ENCODE measurements at places on chromosomes 12 and 14.

DNA sequence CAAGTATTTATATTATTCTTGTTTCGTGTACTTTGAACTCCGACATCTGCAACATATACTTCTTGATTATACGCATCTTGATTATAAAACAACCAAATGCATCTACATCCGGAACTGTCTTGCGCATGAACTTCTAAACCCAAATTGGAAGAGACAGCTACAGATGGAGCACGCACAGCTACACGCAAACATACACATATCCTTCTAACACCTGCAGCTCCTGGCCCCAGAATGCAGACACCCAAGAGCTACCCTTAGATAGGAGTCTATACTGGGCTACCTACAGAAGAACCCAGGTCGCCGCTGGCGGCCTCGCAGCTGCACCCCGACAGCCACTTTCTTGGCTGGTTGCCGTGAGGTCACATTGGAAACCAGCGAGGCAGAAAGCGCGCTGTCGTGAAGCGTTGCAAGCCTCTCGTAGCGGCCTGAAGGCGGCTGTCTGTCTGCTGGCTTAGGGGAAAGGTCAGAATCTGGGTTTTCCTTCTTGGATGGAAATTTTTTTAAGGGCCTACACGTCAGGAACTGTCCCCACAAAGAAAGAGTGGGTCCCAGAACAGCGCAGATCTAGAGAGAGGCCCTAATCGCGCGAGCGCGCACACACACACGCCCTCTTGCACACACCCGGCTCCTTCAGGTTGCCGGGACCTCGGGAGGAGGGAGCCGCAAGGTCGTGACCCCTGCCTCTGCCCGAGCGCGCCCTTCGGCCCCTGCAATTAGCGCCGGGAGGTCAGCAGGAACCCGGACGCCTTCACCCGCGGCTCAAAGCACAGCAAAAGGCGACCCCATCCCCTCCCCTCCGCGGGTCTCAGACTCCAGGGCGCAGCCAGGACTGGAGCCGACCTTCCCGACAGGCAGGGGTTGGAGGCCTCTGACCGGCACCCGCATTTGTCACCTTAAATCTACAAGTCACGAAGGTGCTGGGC, 17.0 kb downstream of the TBX3 start:
- DNase-seq: no peak

DNA sequence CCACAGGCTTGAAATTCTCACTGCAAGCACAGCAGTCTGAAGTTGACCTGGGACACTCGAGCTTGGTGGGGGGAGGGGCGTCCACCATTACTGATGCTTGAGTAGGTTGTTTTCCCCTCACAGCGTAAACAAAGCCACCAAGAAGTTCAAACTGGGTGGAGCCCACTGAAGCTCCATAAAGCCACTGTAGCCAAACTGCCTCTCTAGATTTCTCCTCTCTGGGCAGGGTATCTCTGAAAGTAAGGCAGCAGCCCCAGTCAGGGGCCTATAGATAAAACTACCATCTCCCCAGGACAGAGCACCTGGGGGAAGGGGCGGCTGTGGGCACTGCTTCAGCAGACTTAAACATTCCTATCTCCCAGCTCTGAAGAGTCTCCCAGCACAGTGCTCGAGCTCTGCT, 31.7 kb upstream of the ST8SIA1 start:
- no peak for DNase-seq

DNA sequence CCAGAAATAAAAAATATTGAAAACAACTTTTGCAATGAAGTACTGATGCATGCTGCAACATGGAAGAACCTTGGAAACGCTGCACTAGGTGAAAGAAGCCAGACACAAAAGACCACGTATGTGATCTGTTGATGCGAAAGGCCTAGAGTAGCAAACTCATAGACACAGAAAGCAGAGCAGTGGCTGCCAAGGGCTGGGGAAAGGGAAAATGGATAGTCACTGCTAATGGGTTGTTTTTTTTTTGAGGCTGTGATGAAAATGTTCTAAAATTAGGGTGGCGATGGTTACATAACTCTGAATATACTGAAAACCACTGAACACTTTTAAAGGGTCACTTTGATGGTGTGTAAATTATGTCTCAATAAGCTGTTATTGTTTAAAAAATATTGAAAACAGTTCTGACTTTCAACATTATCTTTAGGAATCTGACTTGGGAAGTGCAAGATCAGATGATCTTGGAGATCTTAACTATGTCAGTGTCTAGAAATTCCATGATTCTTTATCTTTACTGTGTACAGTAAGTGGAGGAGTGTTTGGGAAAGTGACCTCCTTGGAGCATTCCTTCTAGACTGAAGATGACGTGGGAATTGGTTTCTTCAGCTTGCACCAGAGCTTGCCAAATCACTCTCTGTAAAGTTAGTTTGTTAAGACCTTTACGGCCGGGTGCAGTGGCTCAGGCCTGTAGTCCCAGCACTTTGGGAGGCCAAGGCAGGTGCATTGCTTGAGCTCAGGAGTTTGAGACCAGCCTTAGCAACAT, 12.4 kb downstream of the MLXIP start:
- DNase-seq: peak; percentile 97

GRCh38 chr12:105025890-105026289, 39.8 kb downstream of the NOPCHAP1 start:
- DNase-seq: peak; percentile 67

- DNase-seq: no peak
These were observed 59.8 kb upstream of the KIF21A start for GRCh38 chr12:39502726-39503125.

GRCh38 chr14:90733139-90733808, 83.0 kb downstream of the TTC7B start:
- no peak for DNase-seq

- DNase-seq: no peak
These were observed 318.5 kb downstream of the ALG10 start for GRCh38 chr12:34340534-34341361.

- DNase-seq: no peak
These were observed 38.6 kb upstream of the DBX2 start for GRCh38 chr12:45089411-45090075.

DNA sequence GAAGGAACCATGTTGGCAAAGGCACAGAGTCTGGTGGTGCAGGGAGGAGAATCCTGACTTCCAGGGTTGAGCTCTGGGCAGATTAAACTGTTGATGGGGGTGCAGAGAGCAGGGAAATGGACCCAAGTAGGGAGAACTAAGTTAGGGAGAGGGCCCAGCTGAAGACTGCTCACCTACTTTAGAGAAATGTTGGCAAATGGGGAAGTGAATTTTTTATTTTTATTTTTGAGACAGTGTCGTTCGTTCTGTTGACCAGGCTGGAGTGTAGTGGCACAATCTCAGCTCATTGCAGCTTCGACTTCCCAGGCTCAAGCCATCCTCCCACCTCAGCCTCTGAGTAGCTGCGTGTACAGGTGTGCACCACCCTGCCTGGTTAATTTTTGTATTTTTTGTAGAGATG, 32.1 kb upstream of the TUBA1A start:
- DNase-seq: no peak

DNA sequence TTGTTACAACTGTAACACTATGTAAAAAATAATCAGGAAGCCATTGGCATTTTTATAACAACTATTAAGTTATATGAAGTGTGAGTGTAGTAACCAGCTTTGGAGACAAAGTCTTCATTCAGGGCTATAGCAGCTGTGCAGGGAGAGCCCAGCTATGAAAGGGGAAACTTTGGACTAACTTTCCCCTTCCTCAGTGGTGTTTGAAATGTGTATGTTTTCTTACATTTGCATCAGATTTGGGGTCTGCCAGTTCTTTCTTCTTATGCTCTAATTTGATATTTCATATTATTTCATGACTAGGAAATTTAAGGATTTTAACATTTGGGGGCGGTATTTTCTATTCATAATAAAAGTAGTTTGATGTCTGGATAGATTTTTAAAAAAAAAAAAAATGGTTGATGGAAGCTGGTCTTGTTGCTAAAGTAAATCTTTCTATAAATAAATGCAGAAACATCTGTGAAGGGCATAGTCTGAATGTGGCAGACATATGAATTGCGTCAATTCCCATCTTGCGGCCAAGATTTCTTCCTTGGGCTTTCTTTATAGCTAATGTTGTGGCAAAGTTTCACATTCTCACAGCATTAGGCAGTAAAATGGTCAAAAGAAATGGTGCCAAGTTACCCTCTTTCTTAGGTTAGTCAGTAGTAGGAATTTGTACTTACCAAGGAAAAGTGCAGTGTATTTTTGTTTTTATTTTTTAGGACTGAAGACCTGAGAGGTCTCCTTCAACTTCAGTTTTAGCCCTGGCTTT, 35.6 kb downstream of the RASSF8 start:
- peak; percentile 97 for DNase-seq

GRCh38 chr12:116133149-116133548, 144.3 kb downstream of the MED13L start:
- peak; percentile 59 for DNase-seq

DNA sequence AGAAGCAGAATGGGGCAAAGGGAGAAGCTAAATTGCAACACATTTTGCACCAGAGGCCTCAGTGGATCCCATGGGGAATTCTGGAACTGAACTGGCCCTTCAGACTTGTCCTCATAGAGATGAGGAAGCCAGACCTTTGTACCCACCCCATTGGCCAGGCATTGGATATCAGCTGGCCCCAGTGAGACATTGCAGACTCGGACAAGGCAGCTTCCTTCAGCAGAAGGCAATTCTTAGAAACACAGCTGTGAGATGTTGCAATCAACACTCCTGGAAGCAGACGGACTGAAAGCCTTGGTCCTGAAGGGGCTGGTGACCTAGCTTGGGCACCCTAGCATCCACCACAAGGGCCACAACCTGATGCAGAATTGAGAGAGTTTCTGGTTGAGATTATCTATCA, 218.1 kb downstream of the MSRB3 start:
- DNase-seq: peak; percentile 35

- no peak for DNase-seq
These were observed 174.2 kb upstream of the PARP11 start for GRCh38 chr12:4047421-4047820.

GRCh38 chr12:6774499-6775062, 2.3 kb downstream of the LAG3 start:
- no peak for DNase-seq

- peak; percentile 46 for DNase-seq
These were observed 127.3 kb downstream of the RFLNA start for GRCh38 chr12:124422142-124422569.

GRCh38 chr12:11877869-11878780, 192.6 kb upstream of the BCL2L14 start:
- peak; percentile 87 for DNase-seq

DNA sequence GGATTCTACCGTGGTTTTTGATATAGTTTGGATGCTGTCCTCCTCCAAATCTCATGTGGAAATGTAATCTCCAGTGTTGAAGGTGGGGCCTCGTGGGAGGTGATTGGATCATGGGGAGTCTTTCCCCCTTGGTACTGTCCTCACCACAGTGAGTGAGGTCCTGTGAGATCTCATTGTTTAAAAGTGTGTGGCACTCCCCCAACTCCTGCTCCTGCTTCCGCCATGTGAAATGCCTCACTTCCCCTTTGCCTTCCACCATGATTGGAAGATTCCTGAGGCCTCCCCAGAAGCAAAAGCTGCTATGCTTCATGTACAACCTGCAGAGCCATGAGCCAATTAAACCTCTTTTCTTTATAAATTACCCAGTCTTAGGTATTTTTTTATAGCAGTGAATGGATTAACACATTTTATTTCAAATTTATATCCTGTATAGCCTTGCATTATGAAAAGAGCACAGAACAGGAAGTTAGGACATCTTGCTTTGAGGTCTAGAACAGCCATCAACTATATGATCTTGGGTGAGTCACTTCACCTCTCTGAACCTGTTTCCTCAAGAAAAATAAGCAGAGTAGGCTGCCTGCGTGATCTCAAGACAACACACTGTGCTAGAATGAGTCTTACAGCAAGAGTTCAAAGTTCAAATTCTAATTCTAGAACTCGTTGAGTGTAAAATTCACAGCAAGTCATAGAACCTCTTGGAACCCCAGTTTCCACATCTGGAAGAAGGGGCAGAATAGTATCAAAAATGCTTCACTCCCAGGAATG, 160.9 kb upstream of the EEA1 start:
- peak; percentile 68 for DNase-seq

DNA sequence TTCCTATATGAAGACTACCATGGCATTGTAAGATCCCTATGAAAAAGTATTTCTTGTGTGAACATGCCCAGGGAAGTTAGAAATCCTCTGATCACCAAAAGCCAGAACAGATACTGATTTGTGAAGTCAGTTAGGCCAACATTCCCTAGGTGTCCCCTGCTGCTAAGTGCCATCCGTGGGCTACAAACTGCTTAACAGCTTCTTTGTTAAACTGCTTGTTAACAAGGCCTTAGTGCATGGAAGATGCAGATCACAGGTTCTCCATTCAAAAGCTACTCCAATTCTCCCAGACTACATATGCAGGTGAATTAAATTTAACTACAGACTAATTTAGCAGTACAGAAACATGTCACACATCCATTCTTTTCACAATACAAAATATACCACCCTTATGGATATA, 108.2 kb downstream of the PRICKLE1 start:
- DNase-seq: no peak

DNA sequence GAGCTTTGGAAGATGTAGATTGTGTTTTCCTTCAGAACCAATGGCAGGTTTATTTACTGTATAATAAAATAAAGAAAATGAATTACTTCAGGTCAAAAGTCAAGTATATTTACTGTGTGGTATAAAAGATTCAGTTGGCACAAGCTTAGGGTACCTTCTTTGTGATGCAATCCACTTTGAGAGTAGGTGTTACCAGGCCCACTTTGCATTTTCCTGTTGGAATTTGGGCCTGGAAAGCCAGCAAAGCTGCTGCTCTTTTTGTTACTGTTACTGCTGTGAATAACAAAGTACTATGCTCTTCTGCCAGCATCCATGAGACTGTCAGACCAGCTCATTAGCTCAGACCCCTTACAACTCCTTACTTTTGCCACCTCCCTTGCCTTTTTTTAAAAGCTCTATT, 649.0 kb upstream of the SEL1L start:
- no peak for DNase-seq

DNA sequence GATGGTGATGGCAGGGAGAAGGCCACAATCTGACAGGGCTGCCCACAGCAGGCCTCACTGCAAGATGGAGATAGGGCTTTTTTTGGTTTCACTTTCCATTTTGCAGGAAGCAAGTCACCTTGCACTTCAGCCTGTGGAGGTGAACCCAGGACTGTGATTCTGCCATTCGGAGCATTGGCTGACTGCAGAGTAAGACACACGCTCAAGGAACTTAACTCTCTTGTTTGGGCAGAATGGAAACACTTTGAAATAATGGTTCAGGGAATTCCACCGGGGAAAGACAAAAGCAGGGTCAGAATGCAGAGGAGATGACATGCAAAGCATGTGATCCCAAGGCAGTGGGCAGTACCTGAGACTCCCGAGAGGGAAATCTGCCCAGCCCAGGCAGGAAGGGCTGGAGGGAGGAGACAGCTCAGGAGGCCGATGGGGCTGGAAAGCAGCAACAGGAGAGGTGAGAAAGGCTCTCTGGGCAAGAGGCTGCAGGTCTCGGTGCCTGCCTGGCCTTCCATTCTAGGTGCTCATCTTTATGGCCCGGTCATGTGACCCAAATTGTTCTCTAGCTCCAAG, 58.7 kb upstream of the PRMT8 start:
- DNase-seq: no peak

GRCh38 chr12:109702111-109702841, 11.3 kb upstream of the FAM222A start:
- DNase-seq: no peak

DNA sequence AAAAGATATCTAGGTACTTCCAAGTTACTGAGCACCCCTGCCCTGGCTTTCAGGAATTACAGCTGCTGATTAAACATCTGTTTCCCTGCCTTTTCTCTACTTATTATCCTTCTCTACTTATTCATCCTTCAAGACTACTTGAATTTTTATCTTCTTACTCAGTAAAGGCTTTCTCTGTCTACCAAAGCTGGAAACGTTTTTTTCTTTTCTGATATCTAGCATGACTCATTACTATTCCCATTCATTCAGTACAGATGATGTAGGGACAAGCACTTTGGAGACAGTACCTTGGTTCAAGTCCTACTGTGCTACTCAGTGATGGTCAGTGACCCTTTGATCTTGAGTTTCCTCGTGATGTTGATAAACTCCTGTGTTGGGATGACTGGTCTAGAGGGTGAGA, 848.7 kb downstream of the NRXN3 start:
- DNase-seq: peak; percentile 56
